Left colon (tissue), 2 donors: ENCODE measurements at places on chromosomes 3 and 15. TPM values are rescaled to one million over a fixed set of nuclear protein-coding genes. Genes with fewer than 3 reads are reported as not detected.

The FAM107A gene
- total RNA-seq, result 7.8 TPM

DNA sequence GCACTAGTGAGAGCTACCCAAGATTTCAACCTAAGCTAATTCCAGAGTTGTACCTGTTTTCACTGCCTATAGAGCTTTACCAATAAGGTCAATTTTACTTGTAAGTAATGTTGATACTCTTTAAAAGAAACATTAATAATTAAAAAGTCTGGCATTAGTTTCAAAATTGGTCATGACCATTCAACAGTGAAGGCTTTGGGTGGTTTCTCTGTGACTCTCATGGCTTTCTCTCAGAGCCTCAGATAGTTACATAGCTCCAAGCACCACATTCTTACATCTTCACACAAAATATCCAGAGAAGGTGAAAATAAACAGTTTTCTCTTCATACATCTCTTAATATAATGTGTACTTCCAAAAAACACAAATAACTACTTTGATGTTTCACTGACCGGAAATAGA is 61.5 kb upstream of the TCF12 start:
- no peak for DNase-seq

- DNase-seq, result no peak
These were observed 396.6 kb downstream of the RBMS3 start for GRCh38 chr3:29677421-29677820.

The PIAS1 gene
- total RNA-seq, result 35.5 TPM

- DNase-seq, result no peak
These were observed 186.6 kb downstream of the SLC9A9 start for GRCh38 chr3:143661677-143662076.

The CSPG5 gene
- total RNA-seq, result 0.46 TPM

GRCh38 chr15:100926971-100927756 is 8.0 kb downstream of the LRRK1 start:
- no peak for DNase-seq

GRCh38 chr3:162842549-162843216 is 1346.1 kb downstream of the OTOL1 start:
- DNase-seq, result peak; percentile 6

The TNIK gene
- total RNA-seq, result 32.1 TPM

- DNase-seq, result no peak
These were observed 19.8 kb downstream of the THRB start for GRCh38 chr3:24474862-24475261.

DNA sequence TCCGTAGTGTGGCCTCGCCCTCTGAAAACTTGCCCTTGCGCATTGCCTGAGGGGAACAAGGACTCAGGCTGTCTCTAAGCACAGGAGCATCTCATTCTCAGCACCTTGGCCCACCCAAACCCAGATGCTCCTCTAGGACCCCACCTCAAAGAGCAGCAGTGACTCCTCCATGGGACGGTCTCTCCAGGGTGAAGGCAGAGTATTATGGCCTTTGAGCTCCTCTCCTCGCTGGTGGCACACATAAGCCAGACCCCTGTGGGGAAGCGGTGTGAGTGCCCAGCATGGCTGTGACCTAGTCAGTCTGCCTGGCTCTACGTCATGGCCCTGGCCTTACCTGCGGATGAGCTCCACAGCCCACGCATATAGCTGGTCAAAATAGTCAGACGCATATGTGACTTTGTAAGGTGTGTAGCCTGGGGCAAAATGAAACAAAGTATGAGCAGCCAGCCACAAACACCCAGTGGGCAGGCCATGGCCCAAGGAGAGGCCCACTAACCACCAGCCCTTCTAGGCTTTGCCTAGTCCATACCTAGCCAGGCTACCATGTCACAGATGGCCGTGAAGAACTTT is 4.4 kb downstream of the QARS1 start:
- DNase-seq, result no peak

DNA sequence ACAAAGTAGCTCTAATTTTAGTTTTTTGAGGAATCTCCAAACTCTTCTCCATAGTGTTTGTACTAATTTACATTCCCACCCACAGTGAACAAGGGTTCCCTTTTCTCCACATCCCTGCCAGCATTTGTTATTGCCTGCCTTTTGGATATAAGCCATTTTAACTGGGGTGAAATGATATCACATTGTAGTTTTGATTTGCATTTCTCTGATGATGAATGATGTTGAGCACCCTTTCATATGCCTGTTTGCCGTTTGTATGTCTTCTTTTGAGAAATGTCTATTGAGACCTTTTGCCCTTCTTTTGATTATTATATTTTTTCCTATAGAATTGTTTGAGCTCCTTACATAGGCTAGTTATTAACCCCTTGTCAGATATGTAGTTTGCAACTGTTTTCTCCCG is 239.9 kb upstream of the TPM1 start:
- no peak for DNase-seq

DNA sequence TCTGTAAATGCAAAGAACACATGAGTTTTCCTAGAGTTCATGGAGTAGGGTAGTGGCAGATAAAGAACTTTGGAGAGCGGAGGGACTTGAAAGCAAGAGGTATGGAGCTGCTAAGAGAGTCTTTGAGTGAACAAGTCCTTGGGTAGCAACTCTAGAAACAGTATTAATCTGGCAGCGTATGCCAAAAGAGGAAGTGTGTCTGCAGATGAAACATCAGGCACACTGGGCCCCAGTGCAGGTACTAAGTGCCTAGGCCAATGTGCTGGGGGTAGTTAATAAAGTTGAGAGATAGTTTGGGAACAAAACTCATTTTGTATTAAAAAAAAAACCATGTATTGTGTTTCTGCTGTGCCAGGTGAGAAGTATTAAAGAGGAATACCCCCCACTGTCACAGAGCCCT is 223.0 kb upstream of the STRIT1 start:
- DNase-seq, result no peak

The TMEM207 gene
- total RNA-seq, result not detected

DNA sequence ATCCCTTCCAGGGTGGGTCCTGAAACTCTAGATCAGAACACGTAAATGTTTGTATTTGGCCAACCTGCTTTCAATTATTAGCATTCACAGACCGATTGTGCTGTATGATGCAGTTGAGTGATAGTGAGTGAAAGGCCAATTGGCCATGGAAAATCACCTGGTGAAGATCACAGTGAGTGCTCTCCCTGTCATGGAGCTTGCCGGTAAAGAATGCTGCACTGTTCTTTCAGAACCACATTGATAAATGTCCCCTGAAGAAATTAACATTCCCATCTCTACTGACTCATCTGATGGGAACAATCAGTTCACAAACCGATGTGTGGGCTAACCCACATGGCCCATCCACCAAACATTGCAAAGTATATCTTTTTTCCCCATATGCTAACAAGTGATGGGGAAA is 324.8 kb upstream of the TBL1XR1 start:
- DNase-seq, result no peak

GRCh38 chr15:68646696-68647095 is 67.9 kb downstream of the CORO2B start:
- no peak for DNase-seq

The AMOTL2 gene
- 18.7 TPM for total RNA-seq

DNA sequence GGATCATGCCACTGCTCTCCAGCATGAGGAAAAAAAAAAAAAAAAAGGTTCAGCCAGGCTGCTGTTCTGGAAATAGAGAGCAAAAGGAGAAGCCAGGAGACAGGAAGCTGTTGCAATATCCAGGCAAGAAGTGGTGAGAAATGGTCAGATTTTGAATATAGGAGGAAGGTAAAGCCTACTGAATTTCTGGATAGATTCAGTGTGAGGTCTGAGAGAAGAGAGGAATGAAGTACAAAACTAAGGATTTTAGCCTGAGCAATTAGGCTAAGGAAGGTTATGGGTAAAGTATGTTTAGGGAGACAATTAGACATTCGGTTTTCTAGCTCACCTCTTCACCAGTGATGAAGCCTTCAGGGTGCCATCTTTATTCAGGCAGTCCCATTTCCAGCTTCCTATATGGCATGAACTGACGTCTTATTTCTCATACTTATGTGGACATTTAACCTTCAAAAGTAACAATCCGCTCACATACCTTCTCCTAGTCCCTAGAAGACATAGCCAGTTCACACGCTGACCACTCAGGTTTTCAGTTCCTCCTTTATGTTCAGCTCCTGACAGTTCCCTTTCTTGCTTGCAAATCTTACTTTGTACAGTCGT is 57.2 kb downstream of the KIF9 start:
- no peak for DNase-seq

- DNase-seq, result no peak
These were observed 1022.4 kb downstream of the FHIT start for GRCh38 chr3:60228823-60229222.

- no peak for DNase-seq
These were observed 612.2 kb upstream of the GOLIM4 start for GRCh38 chr3:168707900-168708299.

The MAN2A2 gene
- total RNA-seq, result 63.7 TPM

DNA sequence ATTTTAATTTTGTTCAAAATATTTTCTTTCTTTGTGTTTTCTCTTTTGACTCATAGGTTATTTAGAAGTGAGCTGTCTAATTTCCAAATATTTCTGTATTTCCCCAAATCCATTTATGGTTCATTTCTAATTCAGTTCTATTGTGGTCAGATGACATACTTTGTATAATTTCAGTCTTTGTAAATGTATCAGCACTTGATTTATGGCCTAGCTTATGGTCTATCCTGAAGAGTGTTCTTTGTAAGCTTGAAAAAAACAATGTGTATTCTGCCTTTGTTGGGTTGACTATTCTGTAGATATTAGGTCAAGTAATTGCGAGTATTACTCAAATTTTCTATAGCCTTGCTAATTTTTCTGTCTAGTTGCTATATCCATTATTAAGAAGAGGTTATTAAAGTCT is 311.2 kb downstream of the OCA2 start:
- no peak for DNase-seq

GRCh38 chr3:61734749-61735686 is 173.6 kb downstream of the PTPRG start:
- no peak for DNase-seq

DNA sequence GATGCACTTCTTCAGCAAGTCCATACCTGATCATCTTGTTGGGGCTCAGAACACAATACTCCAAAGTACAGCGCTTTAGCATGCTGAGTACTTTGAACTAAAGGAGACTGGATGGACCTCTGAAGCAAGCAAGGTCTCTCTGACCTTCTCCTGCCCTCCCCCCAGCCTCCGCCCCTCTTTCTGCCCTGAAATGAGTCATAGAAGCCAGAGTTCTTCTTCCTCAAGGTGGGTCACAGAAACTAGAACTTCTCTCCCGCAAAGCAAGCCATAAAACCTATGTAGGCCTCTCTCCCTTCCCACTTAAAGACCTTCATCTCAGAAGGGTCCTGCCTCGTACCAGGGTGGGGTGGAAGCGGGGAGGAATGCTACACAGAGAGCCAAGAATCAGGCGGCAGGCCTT is 230.5 kb upstream of the PROK2 start:
- no peak for DNase-seq

DNA sequence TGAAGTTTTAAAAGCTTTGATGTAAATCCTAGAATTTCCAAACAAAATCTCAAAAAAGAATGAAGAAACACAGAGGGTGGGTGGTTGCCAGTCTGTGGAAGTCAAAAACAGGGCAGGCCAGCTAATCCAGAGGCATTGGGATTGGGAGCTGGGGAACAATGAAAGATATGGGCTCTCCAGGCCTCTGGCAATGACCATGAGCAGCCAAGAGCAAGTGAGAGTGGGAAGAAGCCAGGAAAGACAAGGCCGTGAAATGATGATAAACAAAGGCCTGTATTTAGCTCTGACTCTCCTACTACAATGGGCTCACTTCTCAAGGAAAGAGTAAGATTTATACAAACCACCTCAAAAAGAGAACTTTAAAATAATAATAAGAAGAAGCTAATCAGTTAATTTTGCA is 248.5 kb downstream of the ZMAT3 start:
- DNase-seq, result no peak

DNA sequence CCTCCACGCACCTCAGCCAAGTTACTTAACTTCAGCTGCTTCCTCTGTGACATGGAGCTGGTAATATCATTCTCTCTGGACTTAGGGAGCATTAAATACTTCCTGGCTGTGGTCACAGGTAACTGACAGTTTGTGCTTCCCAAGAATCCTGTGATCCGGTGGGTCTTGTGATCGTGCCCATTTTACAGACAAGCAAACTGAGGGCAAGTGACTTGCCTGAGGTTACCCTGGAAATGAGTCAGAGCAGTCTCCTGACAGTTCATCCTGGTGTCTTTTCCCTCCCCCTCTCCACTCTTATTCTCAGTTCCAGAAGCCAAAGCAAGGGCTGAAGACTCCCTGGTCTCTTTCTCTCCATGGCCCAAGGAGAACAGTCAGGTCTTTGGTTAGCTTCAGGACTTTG is 35.9 kb downstream of the ACAN start:
- DNase-seq, result no peak

GRCh38 chr15:88484682-88485331 is 17.3 kb downstream of the MRPS11 start:
- no peak for DNase-seq

The MAP2K5 gene
- total RNA-seq, result 23.0 TPM

DNA sequence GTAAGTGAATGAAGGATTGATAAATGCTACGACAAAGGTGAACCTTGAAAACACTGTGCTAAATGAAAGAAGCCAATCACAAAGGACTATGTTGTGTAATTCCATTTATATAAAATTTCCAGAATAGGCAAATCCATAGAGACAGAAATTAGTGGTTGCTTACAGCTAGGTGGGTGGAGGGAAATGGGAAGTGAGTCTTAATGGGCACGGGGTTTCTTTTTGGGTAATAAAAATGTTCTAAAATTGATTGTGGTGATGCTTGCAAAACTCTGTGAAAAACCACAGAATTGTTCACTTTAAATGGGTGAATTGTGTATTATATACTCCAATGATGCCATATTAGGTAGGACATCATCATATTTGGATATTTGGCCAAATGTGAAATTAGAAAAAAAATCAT is 20.9 kb upstream of the TEX9 start:
- DNase-seq, result no peak

GRCh38 chr15:43517354-43518196 is at the start of gene MAP1A:
Gene MAP1A (plus strand): TSS chr15:43517608. CDS start chr15:43521474, 3,866 bp downstream.
- peak; percentile 47 for DNase-seq

DNA sequence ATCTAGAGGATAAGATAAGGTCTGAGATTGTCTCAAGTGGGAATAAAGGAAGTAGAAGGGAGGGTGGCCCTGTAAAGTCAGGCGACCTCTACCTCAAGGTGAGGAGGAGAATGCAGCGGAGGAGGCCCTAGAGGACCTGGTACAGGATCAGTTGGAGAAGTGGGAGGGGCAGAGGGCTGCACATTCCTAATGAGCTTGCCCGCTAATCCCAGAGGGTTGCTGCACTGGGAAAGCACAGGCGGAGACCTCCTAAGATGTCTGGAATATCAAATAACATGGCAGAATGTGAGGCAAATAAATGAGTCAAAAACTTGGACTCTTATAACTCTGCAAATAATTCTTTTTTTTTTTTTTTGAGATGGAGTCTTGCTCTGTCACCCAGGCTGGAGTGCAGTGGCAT is 30.2 kb upstream of the VPS8 start:
- no peak for DNase-seq

DNA sequence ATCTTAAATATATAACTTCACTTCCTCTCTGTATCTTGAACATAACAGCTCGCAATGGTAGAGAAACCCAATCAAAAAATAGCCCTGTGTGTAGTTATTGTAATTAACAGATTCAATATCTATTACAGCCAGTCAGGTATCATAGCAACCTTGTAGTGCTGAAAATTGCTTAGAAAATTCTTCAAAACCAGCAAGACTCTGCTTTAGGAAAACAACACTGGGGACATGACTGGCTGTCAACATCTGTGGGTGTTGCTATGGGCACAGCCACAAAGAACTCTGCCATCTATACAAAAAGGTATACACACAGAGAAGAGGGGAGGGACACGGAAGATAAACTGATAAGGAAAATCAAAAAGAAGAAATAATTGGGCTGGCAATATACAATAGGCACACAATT is 101.2 kb downstream of the WDR72 start:
- no peak for DNase-seq

The FES gene
- 10.0 TPM for total RNA-seq

The SPESP1 gene
- total RNA-seq, result 0.70 TPM
